ENCODE measurements at places on chromosomes 7 and 10.
A peak's percentile ranks its signal among the peaks of the same experiment; 100 is the strongest.

DNA sequence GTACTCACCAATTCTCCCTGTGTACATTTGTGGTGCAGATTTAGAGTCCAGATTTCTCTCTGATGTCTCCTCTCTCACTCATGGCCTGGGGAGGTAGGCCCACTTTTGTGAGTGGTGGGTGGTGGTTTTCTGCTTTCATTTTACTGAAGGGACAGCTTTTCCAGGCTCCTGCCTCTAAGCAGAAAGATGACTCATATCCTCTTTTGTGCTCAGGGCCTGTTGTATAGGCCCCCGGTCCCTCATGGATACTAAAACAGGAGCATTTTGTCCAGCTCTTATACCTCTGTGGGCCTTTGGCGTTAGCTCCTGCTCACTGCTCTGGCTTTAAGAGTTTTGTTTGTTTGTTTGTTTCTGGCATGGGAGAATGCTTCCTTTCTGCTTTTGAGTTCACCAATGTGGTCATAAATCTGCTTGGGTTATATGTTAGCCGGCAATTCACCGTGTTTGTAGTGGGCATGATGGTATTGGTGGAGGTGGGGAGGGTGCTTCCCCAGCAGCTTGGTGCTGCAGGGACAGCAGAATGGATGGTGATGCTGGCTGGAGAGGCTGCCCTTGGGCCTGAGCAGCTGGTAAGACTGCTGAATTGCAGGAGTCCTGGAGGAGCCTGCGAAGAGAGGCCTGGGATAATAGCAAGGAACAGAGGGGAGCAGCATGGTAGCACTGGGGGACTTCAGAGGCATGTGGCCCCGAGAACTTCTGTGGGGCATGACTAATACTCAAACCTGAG is 468.7 kb downstream of the RPS24 start:
- no peak for DNase-seq

DNA sequence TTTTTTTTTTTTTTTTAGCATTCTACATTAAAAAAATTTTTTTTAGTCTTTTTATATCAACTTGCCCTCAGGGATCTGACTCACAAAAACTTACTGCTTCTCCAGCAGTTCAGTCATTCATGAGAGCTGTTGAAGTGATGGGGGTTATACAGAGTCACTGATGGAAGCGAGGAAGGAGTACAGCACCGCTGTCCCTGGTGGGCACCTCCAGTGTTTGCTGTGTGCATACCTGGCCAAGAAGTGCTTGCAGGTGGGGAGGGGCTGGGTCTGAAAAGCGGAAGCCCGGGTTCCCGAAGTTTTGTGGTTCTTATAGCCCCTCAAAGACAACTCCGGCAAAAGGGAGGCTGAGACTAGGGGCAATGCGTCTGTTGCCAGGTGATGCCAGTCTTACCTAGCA is 46.2 kb downstream of the MINDY4 start:
- DNase-seq = no peak

DNA sequence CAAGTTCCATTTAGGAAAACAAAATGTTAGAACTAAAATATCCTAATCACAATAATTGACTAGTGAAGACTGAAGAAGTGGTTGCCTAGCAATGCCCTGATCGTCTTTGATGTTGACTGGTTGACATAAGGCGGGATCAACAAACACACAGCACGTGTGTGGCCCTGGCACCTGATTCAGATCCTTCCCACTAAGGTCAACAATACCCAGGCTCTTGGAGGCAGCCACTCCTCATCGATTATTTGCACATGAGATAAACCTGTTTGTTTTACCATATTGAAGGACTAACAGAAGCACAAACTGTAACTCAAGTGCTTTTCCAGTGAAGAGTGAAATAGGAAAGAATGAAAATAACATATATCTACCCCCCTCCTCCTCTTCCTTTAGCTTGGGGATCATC is 15.6 kb downstream of the FANK1 start:
- DNase-seq = no peak

DNA sequence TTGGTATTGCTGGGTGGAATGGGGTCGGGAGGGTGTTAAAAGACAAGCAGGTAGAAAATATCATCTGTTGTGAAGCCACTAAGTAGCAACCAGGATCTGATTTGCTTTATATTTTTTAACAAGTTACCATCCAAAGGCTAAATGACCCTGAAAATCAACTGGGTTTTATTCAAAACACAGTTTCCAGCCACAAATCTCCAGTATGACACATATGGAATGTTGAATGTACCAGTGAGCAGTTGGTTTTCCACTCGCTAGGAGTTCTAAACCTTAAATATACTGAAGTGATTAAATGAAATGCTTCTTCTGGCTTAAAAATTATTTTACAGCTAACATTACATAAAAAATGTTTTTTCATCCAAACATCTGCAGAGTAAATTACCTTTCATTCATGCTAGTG is 112.5 kb downstream of the PDE1C start:
- no peak for DNase-seq

GRCh38 chr7:31647511-31647910 is 39.5 kb upstream of the PPP1R17 start:
- no peak for DNase-seq

DNA sequence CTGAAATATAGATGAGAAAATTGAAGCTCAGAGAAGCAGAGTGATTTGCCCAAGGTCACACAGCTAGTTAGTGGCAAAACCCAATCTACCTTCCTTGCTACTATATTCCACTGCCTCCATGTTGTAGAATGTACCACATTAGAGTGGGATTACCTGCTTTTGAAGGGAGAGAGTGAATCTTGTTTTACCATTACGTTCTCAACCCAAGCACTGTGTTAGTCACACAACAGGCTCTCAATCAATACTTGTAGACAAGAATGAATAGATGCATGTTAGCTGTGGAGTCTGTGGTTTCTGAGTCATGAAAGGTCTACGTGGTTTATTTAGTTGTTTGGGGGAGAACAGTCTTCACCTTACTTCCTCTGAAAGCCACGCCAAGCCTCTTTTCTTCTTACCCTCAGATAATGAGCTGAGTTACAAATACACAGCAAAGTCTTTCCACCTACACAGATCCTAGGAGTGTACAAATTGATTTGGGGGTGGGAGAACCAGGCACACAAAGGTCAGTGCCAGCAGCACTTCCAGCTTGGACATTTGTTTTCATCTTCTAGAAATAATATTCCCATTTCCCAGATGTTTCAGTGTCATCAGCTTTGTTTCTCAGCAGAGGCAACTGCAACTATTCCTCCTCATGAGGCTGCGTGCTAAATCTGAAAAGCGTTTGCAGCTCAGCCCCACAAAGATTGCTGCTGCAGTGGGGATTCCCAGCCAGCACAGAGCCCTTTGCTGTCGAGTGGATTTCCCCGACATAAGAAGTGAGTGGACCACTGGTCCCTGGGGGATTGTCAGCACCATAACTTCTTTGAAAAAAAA is 71.5 kb upstream of the ADO start:
- DNase-seq = peak; percentile 38

DNA sequence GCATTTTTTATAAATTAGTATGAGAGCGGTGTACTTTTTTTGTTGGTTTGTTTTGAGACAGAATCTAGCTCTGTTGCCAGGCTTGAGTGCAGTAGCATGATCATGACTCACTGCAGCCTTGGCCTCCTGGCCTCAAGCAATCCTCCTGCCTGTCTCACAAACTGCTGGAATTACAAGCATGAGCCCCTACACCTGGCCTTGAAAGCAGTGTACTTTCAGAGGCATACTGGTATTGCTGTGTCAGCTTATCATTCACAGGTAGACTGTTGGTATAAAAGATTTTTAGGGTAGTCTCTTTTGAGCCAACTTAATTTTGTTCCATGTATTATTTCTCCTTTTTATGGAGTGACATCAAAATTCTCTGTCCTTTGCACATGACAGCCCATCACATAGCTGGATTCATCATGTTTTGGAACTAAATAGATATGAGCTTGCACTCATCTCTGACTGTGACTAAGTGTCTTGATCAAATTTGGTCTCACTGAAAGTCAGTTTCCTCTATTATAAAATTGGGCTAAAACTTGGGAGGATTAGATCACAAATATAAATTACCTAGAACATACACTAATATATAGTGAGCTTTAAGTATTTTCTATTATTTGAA is 12.4 kb downstream of the GNAT3 start:
- no peak for DNase-seq

DNA sequence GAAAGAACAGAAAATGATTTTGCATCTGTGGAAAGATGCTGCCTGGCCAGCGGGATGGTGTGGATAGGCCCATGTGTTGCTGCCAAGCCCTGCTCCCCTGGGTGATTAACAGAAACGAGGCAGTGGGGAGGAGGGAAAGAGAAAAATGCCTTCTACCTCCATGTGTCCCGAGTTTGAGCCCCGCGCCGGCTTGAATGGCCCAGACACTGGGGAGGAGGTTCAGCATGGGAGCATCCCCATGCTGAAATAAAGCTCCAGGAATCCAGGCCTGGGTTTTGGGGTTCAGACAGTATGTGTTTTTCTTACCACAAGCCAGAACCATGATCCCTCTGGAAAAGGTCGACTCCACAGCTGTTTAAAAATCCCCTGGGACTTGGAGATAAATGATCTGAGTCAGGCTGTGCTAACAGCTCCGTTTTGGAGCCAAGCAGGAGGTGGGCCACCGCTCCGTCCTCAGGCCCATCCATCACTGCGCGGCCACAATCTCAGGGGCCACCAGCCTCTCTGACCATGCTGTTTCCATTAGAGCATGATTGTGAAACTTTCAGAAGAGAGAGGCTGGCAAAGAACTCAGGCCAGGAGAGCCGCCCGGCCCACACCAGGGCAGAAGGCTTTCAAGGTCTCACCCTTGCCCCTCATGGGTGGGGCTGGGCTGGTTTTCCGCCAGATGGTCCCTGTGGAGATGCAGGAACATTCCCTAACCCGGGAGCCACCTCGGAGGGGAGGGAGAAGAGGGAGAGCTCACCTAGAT is 299.7 kb downstream of the ZEB1 start:
- no peak for DNase-seq

GRCh38 chr7:88316456-88316855 is 9.8 kb upstream of the STEAP4 start:
- no peak for DNase-seq

DNA sequence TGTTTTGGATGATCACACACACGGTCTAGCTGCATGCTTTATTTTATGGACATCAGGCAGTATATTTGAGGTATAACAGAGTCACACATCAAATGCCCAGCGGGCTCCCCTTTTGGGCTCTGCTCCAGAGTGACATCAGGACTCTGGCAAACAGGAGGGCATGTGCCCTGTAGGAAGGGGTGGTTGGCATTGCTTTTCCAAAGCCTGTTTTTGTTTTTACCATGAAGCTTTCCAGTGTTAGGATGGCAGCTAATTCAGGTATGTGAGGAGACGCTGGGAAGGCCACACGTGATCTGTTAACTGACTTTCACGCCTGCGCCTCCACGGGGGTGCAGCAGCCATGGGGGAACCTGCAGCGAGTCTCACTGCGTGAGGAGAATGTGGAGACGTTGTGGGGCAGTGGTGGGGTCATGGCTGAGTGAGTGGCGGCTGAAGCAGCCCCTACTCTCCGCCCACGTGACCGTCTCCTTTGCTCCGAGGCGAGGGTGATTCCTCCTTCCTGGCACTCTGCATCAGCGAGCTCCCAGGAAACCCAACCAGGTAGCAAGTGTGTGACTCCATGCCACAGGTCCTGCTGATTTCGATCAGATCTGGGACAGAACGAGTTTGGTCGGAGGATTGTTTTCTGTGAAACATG is 117.7 kb downstream of the ANKRD61 start:
- DNase-seq = no peak

GRCh38 chr7:83210479-83210878 is 47.8 kb upstream of the PCLO start:
- no peak for DNase-seq

GRCh38 chr10:124999433-125000365 is 57.8 kb downstream of the ZRANB1 start:
- DNase-seq = no peak

GRCh38 chr10:93445097-93445960 is 36.8 kb downstream of the MYOF start:
- no peak for DNase-seq

- no peak for DNase-seq
Observed at GRCh38 chr10:71286521-71287294, 32.4 kb upstream of the SLC29A3 start.

- DNase-seq = no peak
Observed at GRCh38 chr10:113865901-113866300, 11.4 kb downstream of the NHLRC2 start.

GRCh38 chr10:11805792-11806191 is 17.4 kb upstream of the PROSER2 start:
- DNase-seq = no peak

GRCh38 chr10:30073767-30074060 is 14.3 kb upstream of the JCAD start:
- no peak for DNase-seq

DNA sequence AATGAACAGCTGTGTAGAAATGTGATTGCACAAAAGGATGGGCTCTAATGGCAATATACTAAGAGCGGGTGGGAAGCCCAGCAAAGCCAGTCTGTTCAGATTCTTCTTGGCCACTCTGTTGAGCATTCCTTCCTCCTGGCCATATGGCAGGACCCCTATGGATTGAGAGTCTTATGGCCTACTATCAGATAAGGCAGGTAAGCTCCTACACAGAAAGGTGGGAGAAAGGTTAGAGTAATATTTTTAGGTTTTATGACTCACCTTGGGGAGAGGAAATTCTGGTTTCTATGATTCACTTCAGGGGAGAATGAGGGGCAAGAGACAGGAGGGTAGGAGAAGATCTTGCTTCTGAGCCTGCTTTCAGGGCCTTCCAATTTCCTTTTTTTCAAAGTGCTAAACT is 15.1 kb upstream of the AKR1B10 start:
- no peak for DNase-seq

DNA sequence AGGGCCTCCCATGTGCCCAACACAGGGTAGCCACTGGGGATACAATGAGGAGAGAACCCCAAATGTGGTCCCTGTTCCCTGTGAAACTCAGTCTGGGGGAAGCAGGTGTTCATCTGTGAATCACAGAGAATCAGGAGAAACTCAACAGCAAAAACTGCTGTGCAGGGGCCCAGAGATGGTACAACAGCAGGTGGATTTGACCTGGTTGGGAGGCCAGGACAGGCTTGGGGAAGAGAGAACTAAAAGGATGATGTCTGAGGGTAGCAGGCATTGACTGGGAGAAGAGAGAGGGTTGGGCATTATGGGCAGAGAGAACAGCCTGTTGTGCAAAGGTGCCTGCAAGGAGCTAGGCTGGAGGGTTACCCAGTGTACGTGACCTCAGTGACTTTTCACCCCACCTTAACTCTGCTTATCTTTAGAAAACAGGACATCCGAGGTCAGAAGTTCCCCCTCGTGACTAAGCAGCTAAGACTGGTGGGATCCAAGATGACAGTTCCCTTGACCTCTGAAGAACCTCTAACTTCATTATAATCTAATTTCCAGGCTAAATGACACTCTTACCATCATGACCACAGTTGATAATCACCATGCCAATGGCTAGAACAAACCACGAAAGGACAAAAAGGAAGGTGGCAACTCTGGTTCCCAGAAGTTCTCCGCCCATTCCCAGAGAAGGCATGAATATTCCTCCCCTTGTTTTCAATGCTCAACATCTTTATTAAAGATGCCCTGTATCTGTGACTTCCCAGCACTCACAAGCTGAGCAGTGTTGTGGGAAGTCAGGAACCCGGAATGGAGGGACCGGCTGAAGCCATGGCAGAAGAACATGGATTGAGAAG is 5.1 kb upstream of the ADAMTS14 start:
- no peak for DNase-seq

DNA sequence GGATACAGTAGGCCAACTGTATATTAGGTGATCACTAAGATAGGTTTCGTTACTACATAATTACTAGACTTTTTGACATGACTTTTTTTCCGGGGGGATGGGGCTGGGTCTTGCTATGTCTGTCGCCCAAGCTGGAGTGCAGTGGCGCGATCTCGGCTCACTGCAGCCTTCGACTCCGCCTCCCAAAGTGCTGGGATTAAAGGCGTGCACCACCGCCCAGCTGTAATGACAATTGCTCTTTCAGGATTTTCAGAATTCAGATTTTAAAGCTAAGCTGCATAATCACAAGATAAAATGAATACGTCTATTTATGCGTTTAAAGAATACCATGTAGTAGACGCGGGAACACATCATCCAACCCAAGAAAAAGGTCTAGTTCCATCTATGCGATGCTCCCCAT is 982 bp downstream of the IDI1 start:
- no peak for DNase-seq

Measured in activated T-cell treated with anti-CD3 and anti-CD28 coated beads for 48 hours (primary cell).